Foreskin melanocyte (primary cell): ENCODE measurements at places on chromosomes 13 and 19.

GRCh38 chr19:32200312-32201038, 144.9 kb upstream of the ZNF507 start:
- DNase-seq = no peak

DNA sequence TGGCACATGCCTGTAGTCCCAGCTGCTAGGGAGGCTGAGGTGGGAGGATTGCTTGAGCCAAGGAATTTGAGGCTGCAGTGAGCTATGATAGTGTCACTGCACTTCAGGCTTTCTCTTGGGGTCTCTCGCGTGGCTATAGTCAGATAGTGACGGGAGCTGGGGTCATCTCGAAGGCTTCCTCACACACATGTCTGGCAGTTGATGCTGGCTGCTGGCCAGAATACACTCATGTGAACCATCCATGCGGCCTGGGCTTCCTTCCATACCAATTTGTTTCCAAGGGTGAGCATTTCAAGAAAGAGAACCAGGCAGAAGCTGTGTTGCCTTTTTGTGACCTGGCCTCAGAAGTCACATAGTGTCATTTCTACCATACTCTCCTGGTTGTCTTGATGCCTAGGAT, 26.4 kb downstream of the LEUTX start:
- no peak for DNase-seq

DNA sequence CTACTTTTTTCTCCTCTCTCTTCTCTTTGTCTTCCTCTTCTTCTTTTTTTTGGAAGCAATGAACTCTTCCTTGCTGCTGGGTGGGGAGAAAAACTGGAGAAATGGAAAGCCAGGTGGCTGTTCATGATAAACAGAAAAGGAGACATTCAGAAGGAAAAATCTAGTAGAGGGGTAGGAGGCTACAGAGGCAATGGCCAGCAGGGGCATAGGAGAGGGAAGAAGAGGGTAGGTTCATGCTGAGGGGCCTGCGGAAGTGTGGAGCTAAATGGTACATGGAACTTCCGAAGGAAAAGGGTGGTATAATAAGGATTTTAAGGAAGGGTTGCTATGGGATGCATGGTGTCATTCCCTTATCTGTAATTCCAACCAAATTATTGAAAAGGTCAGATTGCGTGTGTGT, 17.5 kb upstream of the HS6ST3 start:
- no peak for DNase-seq

DNA sequence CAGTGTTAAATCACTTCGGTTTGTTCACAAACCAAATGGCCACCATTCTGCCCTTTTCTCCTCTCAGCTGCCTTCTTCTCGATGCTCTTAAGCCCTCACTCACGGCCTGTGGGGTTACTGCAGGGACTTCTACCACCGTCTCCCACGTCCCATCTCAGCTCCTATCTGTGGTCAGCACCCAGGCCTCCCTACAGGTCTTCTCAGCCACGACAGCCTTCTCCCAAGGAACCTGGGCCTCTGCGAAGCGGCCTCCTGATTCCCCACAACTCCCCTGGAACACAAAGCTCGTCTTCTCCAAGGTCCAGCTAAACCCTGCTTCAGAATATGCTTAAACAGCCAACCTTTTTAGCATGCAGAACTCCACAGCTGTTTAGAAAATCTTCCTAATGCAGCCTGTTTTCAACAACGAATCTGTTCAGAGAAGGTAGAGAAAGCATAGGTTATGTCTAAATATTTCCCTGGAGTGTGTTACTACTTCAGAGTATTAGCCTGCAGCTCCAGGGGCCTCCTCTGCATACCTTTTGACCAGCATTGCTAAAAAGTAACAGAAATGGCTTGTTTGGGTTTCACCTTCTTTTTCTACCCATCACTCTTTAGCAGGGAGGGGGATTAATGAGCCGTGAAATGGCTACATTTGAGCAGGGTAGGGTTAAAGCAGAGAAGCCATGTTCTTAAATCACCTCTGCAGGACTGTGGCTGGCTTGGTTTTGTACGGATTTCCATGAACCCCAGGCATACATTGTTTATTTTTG, 104.0 kb downstream of the COL4A2 start:
- DNase-seq = no peak

GRCh38 chr13:41549491-41549890, 92.1 kb downstream of the RGCC start:
- no peak for DNase-seq
